Activated CD4-positive, alpha-beta T cell treated with anti-CD3 and anti-CD28 coated beads for 48 hours (primary cell): ENCODE measurements at places on chromosomes 12 and 14.
A peak's percentile ranks its signal among the peaks of the same experiment; 100 is the strongest.

DNA sequence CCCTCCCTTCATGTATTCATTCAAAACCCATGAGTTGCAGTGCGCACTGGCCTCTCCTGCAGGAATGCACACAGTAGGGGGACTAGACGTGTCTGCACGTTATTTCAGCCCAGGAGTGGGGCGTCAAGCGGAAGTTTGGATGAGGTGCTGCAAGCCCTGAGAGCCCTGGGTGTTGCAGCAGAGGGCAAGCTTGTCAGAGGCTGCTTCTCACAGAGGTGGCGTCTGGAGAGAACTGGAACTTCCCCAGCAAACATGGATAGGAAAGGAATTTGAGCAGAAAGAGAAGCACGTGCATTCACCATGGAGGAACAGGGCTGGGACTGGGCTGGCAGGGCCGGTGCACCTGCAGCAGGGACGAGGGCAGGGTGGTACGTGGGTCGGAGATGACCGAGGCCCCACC, 64.9 kb downstream of the TECPR2 start:
- DNase-seq, result no peak

GRCh38 chr12:68975811-68976210, 42.8 kb upstream of the CPM start:
- DNase-seq, result no peak

GRCh38 chr12:76329159-76329558, 19.1 kb downstream of the BBS10 start:
- no peak for DNase-seq

DNA sequence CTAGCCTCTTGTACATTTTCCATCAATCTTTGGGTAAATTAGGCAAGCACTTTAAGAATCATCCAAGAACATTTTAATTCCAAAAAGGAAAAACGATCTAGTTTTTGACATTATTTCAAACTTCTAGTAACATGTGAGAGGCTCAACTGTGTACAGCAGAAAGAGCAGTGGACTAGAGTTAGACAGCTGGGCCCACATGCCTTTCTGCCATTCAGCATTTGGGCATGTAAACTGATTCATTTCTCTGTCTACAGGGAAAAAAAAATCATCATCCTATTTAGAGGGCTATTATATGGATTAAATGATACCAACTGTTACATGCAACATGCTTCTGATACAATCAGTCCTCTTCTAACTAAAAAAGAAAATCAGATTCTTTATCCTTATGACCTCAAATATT, 17.7 kb downstream of the ATP2B1 start:
- DNase-seq, result no peak

DNA sequence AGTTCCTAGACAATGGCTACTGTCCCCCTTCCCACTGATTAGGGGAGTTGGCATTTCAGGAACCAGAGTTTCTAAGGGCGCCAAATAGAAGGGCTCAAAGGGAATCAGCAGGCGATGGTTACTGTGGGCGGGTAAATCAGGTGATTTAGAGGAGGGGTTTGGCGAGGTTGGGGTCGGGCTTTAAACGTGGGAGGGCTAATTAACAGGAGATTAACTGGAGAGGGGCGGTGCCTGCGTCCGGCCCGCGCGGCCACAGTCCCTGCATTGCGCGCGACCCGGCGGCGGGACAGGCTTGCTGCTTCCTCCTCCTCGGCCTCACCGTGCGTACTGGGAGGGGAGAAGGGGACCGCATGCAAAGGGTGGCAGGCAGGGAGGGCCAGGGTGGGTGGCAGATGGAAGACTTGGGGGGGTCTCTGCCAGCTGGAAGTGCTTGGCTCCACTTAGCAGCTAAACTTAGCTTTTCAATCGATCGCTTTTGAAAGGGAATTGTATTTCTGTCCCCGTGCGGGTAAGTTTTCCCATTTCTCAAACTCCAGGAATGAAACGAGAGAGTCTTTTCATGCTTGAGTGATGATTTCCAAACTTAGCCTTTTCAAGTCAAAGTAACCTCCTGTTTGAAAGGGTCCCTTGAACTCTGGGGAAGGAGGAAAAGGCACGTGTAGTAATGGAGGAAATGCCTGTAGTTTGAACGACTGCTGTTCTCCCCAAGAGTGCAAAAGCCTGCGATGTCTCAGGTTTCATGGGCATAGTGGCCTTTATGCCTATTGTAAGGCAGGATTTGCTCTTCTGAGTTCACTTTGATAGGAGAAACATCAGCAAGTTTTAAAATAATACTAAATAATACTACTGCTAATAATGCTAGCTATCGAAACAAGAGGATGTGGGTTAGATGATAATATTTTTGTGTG, at the start of gene MGST1:
MGST1 (plus strand) TSS at position 255 of the 908 bp plus-strand sequence. CDS start 6,608 bp downstream, outside the sequence.
- DNase-seq, result no peak

DNA sequence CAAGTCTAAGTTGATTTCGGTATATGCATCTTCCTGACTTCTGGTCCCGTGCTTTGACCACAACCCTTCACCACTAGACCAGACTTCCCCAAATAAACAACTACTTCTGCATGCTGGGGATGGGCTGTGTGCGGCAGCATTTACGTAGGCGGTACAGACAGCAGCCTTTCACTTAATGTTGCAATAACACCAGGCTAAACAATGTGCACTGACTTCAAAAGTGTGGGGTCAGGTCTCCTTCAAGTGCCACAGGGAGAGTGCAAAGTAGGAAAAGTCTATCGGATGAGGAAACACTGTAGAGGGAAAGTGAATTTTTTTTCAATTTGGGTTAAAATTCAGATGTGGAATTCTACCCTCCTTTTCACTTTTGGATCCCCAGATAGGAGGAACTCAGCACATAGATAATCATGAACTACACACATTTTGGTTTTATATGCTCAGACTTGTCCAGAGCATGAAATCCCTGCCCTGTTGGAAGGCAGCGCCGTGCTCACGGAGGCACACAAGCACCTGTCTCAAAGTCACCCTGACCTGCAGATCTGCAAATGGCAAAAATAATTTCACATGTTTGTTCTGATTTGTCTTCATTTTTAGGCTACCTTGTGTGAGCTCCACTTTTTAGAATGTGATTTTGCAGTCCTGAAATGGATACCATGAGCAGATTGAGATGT, 3.6 kb upstream of the FOS start:
- DNase-seq, result no peak

DNA sequence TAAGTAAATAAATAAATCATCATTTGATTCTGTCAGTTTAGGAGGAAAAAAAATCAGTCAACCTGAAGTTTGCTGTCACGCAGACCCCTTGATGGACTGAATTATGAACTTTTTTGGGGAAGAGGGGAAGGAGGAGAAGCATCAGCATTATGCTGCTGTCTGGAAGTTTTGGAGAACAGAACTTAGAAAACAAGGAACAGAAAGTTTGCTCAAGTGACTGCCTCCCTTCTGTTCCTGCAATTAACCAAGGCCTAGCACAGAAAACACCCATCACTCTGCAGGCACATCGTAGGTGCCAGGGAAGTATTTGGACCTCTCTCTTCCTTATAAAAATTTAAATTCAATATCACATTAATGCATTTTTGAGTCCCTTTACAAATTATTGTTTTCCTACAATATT, 283.8 kb downstream of the VRK1 start:
- DNase-seq, result no peak

- DNase-seq, result no peak
Measured at GRCh38 chr12:3597526-3598210, 106.7 kb downstream of the PRMT8 start.

GRCh38 chr12:69298947-69299346, 49.2 kb upstream of the LYZ start:
- no peak for DNase-seq

- no peak for DNase-seq
Measured at GRCh38 chr14:71429902-71430301, 502.3 kb upstream of the RGS6 start.

GRCh38 chr12:63129927-63130326, 21.1 kb downstream of the AVPR1A start:
- no peak for DNase-seq

- peak; percentile 30 for DNase-seq
Measured at GRCh38 chr12:93243689-93244513, 133.8 kb upstream of the NUDT4 start.

- no peak for DNase-seq
Measured at GRCh38 chr14:52862632-52863333, 71.4 kb upstream of the GNPNAT1 start.

DNA sequence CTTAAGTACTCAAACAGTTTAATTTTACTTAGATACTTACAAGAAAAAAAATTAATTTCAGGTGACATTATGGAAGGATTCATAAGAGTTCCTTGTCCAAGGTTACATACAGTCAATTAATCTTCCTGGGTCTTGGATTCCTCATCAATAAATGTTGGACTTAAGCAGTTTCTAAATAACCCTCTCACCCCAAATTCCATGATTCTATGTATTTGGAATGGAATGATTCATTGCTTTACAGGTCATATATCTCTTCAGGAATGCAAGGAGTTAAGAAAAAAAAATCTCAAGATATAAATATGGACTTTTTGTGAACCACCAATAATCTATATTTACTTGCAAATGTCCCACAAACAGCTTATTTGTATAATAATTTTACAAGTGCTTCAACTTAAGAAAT, 84.2 kb upstream of the BMP4 start:
- no peak for DNase-seq

DNA sequence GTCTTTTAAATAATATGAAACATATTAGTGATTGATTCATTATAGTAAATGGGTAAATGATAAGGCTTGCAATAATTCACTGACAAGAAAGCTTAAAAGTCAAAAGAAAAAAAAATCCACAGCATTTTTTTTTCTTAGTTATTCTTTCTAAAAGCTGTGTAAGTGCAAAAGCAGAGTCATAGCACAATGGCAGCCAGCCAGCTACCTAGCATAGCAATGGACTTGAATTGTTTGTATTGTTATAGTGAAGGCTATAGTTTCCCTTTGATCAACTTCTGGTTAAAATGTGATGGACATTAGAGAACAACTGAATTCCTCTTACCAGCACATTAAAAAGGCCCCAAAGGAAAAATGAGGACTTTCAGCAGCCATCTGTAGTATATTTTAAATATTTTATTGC, 232.1 kb downstream of the NAV3 start:
- DNase-seq, result no peak

- no peak for DNase-seq
Measured at GRCh38 chr14:61462566-61463193, 141.3 kb downstream of the PRKCH start.

DNA sequence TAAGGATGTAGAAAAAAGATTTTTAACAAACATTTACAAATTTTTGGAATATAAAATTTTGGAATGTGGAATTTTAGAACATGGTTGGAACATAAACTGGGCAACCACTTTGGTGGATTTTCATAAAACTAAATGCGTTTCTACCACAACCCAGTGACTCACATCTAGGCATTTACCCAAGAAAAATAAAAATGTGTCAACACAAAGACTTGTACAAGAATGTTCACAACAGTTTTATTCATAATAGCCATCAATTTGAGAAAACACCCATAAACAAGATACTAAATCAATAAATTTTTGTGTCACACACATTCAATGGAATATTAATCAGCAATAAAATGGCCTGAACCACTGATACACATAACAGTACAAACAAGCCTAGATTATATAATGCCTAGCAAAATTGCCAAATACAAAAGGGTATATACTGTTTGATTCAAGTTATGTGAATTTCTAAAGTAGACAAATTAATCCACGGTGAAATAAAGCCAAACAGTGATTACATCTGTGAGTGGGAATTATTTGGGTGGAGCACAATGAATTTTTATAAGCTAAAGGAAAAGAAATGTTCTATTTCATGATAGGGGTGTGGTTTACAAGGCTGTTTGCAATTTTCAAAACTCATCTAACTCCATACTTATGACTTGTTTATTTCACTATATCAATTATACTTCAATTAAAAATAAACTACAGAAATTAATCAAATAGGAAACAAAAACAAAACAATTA, 415.2 kb upstream of the OR4E1 start:
- DNase-seq, result no peak

DNA sequence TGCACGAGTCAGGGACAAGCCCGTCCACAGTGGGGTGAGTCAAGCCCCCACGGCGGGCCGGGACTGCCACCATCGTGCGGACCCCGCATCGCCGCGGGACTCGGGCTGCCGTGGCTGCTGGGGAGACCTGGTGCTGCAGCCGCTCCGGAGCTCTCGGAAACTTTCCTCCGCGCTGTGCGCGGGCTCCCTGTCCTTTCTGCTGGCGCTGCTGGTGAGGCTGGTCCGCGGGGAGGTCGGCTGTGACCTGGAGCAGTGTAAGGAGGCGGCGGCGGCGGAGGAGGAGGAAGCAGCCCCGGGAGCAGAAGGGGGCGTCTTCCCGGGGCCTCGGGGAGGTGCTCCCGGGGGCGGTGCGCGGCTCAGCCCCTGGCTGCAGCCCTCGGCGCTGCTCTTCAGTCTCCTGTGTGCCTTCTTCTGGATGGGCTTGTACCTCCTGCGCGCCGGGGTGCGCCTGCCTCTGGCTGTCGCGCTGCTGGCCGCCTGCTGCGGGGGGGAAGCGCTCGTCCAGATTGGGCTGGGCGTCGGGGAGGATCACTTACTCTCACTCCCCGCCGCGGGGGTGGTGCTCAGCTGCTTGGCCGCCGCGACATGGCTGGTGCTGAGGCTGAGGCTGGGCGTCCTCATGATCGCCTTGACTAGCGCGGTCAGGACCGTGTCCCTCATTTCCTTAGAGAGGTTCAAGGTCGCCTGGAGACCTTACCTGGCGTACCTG, 1.1 kb downstream of the PDE3A start:
- peak; percentile 14 for DNase-seq

DNA sequence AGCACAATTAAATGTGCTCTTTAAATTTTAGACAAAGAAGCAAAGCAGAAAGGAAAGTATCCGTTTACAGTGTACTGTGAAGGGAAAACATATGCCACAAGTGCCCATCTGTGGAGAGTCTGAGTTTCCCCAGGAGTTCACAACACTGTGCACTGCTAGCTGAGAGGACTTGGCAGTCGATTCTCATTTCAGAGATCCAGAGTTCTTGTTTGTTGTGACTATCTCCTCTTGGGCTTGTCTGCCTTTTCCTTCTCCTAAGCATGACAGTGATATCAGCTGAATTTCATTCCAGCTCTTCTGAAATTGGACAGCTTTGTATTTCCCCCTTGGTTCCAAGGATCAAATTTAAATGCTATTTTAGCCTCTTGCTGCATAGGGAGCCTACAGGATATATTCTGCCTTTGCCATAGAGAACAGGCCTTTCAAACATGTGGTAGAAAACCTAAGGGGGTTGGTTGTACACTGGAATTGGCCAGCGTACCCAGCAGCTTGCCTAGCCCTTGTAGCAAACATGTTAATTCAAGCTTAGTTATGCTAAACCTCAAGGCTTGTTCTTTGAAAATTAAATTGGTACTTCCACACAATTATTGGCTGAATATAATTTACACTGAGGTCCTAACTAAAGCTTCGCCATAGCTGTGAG, 259.2 kb upstream of the NOVA1 start:
- DNase-seq, result no peak

- no peak for DNase-seq
Measured at GRCh38 chr12:120909633-120910298, 5.6 kb upstream of the SPPL3 start.
